ENCODE measurements at places on chromosomes 6 and 20.
A peak's percentile ranks its signal among the peaks of the same experiment; 100 is the strongest.

- DNase-seq, result no peak
These were observed 39.5 kb upstream of the REV3L start for GRCh38 chr6:111522393-111523020.

- DNase-seq, result peak; percentile 48
These were observed 23.5 kb downstream of the PTCHD4 start for GRCh38 chr6:48087448-48087847.

GRCh38 chr6:113433335-113433991, 423.7 kb upstream of the MARCKS start:
- peak; percentile 96 for DNase-seq

- no peak for DNase-seq
These were observed 20.4 kb downstream of the THEMIS start for GRCh38 chr6:127880429-127880828.

DNA sequence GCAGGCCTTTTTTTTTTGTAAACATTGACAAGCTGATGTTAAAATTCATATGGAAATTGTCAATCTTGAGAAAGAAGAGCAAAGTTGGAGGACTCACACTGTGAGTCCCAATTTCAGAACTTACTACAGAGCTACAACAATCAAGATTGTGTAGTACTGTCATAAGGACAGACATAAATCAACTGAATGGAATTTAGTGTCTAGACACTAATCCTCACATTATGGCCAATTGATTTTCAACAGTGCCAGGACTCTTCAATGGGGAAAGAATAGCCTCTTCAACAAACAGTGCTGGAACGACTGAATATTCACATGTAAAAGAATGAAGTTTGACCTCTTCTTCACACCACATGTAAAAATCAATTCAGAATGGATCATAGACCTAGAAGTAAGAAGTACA, 60.8 kb downstream of the TGM2 start:
- no peak for DNase-seq

DNA sequence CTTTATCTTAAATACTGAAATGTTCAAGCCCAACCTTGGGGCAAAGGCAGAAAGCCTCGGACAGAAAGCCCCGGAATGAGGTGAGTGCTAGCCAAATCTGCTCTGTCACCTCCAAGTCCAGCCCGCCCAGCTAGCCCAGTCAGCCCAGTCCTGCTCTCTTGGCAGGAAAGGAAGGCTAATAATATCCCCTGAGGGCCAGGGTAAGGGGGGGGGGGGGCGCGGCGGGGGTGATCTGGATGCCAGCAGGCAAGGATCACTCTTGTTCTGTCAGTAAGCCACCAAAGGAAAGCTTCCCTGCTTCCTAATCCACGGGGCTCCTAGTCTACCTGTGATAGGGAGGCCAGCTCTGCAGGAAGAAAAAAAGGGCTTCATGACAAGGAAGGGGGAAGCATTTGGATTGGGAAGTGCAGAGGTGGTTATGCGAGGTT, 1.1 kb downstream of the NDRG3 start:
- DNase-seq, result peak; percentile 52

DNA sequence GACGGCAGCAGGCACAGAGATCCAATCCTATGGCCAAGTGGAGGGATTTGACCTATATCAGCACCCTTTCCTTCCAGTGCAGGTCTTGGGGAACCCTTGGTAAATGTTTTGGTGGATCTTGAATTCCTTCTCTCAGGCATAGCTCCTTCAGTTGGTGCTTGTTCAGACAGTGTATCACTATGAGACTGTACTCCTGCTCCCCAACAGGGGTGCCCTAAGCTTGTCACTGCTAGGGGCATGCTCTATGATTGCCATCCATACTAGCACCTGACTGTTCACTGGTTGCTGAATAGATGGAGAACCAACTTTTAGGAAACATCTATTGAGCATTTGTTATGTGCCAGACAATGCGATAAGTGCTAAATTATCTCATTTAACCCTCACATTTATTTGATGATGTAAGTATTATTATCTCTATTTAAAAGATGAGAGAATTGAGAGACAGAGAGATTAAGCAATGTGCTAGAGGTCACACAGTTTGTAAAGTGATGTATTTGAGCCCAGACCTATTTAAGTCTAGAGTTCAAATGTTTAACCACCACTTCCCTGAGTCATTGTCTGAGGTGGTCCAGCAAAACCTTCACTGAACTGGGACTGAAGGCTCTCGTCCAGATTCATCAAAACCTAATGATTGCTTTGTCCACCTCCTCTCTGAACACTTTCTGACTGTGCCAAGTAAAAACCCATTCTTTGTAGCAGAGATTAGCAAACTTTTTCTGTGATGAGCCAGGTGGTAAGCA, 34.3 kb downstream of the ADGRF1 start:
- DNase-seq, result no peak

DNA sequence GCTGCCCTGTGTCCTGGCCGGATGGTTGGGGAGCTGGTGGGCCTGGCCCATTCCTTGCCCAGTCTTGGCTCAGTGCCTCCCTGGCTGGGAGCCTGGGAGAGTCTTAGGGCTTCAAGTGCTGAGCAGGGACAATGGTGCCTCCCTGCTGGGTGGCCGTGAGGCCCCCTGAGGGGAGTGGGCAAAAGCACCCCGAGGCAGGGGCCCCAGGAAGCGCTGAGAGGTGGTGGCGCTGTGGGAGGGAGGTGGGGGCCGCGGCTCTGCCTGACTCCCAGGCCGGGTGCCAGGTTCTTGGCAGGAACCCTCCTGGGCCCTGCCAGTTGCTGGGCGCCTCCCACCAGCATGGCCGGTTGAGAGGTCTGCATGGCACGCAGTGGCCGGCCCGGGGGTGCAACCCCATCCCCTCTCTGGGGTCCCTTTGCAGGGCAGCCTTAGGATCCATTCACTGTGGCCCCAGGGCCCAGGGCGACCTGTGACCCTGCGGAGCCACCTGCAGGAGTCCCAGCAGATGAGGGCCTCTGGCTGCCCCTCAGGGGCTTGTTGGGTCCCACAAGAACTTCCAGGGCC, 9.2 kb upstream of the RPS21 start:
- no peak for DNase-seq

Measured in epithelial cell of esophagus (primary cell).